Left colon (tissue), 2 donors: ENCODE measurements at places on chromosomes 1 and 21.
A peak's percentile ranks its signal among the peaks of the same experiment; 100 is the strongest.

DNA sequence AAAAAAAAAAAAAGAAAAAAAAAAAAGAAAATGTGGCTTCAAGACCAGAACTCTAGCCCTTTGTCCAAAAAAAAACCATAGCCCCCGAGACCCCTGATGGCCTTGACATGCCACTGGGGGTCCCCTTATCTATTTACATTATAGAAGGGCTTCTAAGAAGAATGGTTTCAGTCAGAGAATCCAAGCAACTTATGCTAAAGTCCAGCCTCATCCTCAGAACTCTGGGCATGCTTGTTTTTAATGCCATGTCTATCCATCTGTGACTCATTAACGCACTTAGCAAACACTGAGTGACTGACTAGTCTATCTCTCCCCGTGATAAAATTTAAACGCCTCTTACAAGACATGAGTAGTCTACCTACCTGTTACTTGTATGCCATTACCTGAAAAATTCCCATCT lies 29.3 kb downstream of the ERG start:
- no peak for DNase-seq

DNA sequence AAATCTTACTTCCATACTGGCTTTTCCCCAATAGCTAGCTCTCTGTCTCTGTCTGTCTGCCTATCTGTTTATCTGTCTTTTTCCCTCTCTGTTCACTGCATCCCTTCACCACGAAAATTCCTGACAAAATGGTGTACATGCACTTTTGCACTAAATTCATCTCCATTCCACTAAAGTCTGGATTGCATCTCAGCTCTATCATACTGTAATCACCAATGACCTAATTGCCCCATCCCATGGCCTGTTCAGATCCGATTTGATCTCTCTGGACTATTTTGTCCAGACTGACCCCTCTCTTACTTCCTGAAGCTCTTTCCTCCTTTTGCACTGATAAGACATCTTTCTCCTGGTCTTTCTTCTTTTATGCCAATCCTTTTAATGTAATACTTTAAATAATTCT lies 112.5 kb upstream of the USH2A start:
- DNase-seq, result no peak

- peak; percentile 22 for DNase-seq
Observed at GRCh38 chr21:46145840-46146691, 9.3 kb downstream of the FTCD start.

DNA sequence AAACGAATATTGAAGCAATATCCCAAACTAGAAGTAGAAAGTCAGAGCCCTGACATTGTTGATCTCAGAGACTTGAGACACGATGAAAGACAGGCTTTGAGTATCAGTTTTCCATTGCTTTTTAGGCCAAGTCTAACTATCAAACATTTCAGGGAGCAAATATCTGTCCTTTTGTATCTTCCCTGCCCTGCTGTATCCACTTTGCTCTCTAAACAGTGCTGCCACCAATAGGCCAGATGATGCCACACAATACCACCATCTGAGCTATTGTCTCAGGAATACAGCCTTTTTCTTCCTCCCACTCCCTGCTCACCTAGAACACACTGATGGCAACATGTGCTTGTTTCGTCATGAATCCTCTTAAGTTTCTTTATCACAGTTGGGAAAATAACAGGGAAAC lies 62.6 kb upstream of the SPAG17 start:
- no peak for DNase-seq

DNA sequence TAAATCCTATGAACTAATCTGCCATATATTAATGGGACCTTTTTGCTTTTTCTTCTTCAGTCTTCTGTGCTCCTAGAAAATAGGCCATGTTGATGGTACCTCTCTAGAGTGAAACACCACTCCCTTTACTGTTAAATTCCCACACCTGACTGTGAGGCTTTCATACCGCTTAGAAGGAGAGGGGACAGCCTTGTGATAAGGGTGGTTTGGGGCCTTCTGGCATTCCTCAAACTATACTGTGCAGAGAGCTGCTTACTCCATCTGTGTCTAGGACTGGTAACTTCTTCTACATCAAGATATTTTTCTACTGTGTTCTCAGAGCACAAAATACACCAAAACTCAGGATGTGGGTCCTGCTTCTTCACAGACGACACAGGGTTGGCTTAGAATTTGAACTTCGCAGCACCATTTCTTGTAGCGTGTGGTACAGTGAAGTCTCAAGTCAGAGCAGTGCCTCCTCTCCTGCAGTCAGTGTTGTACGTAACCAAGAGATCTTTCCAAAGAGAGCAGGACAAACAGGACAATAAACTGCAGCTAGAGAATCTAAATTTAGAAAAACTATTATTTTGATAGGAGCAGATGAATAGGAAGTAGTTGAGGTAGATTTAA lies 43.8 kb downstream of the MACO1 start:
- no peak for DNase-seq

- no peak for DNase-seq
Observed at GRCh38 chr1:46133781-46134350, 1.4 kb upstream of the PIK3R3 start.

- DNase-seq, result no peak
Observed at GRCh38 chr21:40053007-40053406, 185.8 kb downstream of the PCP4 start.

- DNase-seq, result no peak
Observed at GRCh38 chr1:56484695-56485094, 94.7 kb downstream of the PLPP3 start.

DNA sequence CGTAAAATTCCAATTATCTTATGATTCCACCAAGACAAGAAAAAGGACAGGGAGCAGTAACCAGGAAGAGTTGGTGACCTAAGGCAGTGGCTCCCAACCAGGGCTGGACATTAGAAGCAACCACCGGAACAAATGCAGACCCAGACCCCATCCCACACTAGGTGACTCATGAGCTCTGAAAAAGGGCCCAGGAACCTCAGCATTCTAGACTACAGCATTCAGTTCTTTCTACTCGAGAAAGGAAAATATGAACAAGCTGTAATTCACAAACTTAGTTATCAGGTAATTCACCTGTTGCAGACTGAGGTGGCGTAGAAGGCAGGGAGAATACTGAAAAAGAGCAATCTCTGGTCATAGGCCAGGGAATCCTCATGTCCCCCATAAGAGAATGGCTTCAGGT lies 138.4 kb upstream of the KRTAP19-8 start:
- DNase-seq, result no peak

DNA sequence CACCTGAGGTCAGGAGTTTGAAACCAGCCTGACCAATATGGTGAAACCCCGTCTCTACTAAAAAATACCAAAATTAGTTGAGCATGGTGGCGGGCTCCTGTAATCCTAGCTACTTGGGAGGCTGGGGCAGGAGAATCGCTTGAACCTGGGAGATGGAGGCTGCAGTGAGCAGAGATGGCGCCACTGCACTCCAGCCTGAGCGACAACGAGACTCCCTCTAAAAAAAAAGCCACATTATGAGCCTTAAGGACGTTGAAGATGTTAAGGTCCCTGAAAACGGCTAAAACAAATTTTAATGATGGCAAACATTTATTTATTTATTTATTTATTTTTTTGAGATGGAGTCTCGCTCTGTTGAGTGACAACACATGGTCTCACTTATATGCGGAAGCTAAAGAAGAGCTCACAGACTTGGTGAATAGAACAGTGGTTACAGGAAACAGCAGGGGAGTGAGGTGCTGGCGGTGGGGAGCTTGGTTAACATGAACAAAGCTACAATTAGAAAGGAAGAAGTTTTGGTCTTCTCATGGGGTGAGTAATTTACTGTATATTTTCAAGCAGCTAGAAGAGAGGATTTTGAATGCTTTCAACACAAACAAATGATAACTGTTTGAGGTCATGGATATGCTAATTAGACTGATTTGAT lies 47.1 kb downstream of the TCP10L start:
- no peak for DNase-seq

- no peak for DNase-seq
Observed at GRCh38 chr1:50697440-50698421, 262.3 kb downstream of the FAF1 start.

GRCh38 chr1:46532498-46533178 lies 18.8 kb downstream of the KNCN start:
- DNase-seq, result peak; percentile 44

- no peak for DNase-seq
Observed at GRCh38 chr1:191913260-191913977, 244.8 kb upstream of the RGS18 start.

DNA sequence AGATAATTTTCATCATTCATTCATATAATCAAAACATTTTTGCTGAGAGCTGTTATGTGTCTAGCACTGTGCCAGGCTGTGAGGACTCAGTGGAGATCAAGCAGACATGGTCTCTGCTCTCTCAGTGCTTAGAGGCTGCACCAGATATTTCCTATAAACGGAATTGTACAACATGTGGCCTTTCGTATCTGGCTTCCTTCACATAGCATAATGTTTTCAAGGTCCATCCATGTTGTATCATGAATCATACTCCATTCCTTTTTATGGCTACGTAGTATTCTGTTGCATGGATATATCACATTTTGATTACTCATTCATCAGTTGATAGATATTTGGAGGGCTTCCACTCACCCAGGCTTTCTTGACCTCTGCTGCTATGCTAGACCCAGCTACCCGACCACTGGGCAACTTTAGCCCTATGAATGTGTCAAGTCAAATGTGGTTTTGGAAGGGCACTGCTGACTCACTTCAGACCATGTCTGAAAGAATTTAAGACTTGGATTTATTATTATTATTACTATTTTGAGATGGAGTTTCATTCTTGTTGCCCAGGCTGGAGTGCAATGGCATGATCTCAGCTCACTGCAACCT lies 18.5 kb downstream of the NCF2 start:
- DNase-seq, result no peak

DNA sequence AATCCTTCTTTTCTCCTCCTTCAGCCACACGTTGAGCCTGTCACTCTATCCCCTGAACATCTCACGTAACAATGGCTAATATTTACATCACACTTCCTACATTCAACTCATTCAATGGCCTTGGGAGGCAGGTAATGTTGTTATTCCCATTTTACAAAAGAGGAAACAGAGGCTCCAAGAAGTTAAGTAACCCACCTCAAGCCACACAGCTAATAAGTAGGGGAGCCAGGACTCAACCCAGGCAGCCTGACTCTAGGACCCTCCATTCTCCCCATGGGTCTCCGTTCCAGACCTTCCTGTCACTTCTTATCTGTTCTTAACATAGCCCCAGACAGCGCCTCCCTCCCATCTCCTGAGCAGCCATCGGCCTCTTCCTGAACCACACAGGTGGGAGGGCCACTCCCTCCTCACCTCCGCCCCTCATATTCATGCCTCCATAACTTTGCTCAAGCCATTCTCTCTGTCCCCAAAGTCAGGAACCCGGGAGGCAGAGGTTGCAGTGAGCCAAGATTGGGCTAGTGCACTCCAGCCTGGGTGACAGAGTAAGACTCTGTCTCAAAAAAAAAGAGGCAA lies 2.2 kb downstream of the PADI4 start:
- no peak for DNase-seq

- DNase-seq, result no peak
Observed at GRCh38 chr1:82116105-82116504, 315.4 kb downstream of the ADGRL2 start.

- DNase-seq, result no peak
Observed at GRCh38 chr1:232186931-232187330, 443.0 kb downstream of the SIPA1L2 start.

DNA sequence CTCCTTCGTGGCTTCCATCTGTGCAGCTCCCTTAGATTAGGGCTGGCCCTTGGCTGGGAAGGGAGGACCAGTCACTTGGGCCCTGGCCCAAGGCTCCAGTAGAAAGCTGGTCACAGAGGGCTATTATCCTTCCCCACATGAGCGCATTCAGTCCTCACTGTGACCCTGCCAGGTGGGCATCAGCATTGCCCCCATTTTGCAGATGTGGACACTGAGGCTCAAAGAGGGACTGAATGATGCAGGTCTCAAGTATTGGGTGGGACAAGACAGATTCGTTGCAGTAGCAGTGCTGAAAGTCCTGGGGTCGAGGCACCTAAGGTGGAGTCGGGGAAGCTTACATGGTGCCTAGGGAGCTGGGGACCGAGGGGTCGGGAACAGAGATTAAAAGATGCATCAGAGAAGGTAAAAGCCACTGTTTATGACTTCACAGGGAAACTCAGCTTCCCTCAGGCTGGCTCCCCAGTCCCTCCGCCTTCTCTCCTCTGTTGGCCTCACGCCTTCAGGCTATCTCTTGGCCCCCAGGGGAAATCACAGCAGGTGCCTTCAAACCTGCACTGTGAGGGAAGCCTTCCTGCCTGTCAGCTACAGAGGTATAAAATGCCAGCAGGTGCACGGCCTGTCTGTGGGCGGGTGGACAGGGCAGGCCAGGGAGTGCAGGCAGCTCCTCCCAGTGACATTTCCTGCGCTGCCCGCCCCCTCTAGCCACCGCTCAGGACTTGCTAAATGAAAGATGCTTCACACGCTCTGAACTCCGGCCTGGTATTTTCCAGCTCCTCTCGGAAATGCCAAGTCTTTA lies 178.4 kb downstream of the GRIK3 start:
- DNase-seq, result no peak

GRCh38 chr21:40381111-40381510 lies 465.8 kb downstream of the DSCAM start:
- DNase-seq, result no peak

DNA sequence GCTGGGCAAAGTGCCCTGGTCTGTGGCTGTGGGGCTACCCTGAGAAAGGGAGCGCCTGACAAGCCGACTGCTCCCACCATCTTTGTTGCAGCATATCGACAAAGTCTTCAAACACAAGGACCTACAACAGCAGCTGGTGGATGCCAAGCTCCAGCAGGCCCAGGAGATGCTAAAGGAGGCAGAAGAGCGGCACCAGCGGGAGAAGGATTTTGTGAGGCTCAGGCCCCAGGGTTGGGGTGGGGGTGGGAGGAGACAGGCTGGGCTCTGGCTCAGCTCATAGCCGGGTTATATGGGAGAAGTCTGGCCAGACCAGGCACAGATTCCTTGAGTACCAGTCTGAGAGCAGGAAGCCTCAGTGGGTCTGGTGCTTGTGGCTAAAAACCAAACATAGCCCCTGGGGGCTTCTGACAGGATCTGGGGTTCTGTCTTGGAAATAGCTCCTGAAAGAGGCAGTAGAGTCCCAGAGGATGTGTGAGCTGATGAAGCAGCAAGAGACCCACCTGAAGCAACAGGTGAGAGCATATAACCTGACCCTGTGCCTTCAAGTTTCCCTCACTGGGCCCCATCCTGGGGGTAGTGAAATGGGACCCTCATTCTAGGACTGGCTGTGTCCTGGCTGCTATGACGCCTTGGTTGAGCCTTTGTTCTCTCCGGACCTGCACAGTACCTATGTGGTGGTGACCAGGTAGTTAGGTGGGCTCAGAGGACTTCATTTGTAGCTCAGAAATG lies 8.0 kb upstream of the CCDC28B start:
- DNase-seq, result no peak

- DNase-seq, result no peak
Observed at GRCh38 chr1:29485096-29485925, 249.0 kb downstream of the PTPRU start.

DNA sequence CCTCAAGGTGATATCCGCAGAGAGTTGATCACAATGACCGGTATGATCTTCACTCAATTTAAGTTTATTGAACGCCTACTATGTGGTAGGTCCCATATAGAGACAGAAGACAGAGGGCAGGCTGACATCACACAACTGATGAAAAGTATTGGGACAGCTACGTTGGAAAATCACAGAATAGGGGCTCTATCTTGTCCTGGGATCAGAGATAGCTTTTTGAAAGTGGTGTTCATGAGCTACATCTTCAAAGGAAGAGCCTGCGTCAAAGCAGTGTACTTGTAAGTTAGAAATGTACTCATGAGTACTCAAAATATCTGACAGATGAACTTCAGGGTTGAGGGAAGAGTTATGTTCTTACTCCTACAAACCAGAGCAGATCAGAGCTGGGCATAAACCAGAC lies 54.4 kb downstream of the GADD45A start:
- no peak for DNase-seq

GRCh38 chr1:77652268-77652667 lies 30.2 kb downstream of the ZZZ3 start:
- no peak for DNase-seq

- no peak for DNase-seq
Observed at GRCh38 chr1:234315091-234315541, 58.1 kb upstream of the COA6 start.
